ENCODE measurements at places on chromosomes 3 and 15. TPM values are rescaled to one million over a fixed set of nuclear protein-coding genes. Genes with fewer than 3 reads are reported as not detected.

LRRIQ4 gene
- total RNA-seq, result not detected

STRIT1 gene
- total RNA-seq, result not detected

DNA sequence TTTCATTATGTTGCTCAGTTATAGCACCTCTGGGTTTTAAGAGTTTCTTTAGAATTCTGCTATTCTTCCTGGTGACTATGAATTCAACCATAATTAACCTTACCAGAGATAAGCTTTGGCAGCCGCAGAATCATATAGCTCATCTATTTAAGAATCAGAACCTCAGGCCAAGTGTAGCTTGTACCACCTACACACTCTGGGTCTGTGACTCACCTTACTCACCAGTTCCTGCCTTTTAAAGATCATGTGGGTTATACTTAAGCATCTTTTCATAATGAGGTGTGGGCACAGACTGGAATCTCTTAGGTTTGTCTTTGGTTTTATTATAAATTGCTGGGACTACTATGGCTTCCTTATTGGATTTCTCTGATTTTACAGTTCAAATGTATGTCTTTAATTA lies 21.9 kb downstream of the CDV3 start:
- DNase-seq, result no peak

- no peak for DNase-seq
Measured at GRCh38 chr3:50241163-50241562, 5.2 kb downstream of the GNAI2 start.

DNA sequence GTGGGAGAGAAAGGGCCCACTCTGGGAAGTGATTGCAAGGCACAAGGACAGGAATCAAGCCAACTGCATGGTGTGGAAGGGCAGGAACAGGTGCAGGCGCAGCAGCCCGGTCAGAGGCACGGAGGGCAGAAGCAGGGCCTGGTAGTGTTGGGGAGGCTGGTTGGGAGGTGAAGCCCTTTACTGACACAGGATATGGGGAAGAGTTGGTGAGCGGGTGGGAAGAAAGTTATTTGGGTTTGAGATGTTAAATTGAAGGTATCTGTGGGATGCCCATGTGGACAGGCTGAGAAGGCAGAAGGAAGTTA lies 83.6 kb upstream of the ABHD2 start:
- no peak for DNase-seq

GRCh38 chr3:62529230-62529629 lies 155.9 kb upstream of the FEZF2 start:
- DNase-seq, result no peak

GRCh38 chr15:83854950-83855707 lies 201.2 kb downstream of the ADAMTSL3 start:
- DNase-seq, result no peak

GRCh38 chr3:128197855-128198254 lies 44.6 kb downstream of the EEFSEC start:
- no peak for DNase-seq

DNA sequence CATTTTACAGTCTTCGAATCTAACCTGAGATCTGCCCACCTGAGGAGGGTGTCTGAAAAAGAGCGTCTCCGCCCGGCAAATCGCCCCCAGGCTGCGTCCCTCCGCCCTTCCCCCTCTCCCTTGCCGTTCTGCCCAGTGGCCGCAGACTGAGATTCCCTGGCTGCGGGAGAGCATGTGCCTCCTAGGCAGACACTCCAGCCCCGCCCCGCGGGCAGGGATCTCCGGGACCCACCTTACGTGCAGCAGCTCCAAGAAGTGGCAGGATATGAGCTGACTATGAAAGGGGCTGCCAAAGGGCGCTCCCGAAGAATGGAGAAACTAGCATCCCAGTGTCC lies 2.7 kb upstream of the WNT5A start:
- no peak for DNase-seq

GRCh38 chr15:47517737-47518136 lies 199.6 kb upstream of the SEMA6D start:
- DNase-seq, result no peak

DNA sequence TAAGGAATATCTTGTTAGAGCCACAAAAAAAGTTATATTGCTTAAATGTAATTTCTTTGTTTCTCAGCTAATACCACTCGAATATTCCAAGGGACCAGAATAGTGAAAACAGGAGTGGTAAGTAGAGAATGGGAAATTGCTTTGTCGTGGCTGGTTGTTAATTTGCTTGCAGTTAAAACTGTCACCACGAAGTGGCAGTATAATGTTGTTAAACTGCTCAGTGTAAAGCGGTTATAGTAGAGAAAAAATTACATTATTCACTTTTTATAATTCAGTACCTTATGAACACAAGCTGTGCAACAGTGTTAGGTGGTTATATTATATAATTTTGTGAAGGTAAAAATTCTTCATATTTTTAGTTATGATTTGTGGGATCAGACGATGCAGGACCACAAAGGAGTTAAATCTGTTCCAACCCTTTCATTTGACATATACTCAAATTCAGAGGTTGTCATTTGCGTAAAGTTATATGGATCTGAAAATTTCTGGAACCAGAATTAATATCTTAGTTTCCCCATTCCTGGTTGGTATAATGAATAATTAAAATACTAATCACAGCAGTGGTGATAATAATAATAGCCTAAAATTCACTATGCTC lies 171.8 kb downstream of the FEZF2 start:
- peak; percentile 46 for DNase-seq

All from HFFc6 (cell line).